Activated CD8-positive, alpha-beta memory T cell treated with anti-CD3 and anti-CD28 coated beads for 1 hour (primary cell): ENCODE measurements at places on chromosomes 2 and 18.

- DNase-seq: no peak
Observed at GRCh38 chr18:59628995-59629394, 68.2 kb downstream of the CCBE1 start.

DNA sequence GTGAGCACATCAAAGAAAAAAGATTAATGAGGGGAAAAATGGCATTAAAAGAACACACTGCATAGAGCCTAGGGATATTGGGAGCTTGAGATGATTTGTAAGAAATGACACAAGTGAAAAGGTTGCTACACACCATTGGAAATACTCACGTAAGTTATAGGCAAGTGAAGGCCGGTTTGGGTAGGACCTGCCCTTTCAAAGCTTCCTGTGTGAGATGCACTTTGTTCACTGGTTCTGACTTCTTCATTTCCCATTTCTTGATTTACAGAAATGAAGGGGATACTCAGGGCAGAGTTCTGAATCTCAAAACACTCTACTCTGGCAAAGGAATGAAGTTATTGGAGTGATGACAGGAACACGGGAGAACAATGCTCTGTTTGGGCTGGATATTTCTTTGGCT lies at the start of gene IL18RAP:
Gene IL18RAP (plus strand): TSS at position 251 of the 400 bp plus-strand sequence. CDS start 118 bp downstream, at position 369.
- DNase-seq: no peak

- DNase-seq: no peak
Observed at GRCh38 chr2:30224151-30224550, 7.2 kb upstream of the LBH start.

GRCh38 chr18:74547860-74548259 lies 13.6 kb downstream of the CNDP1 start:
- no peak for DNase-seq

- no peak for DNase-seq
Observed at GRCh38 chr18:58633874-58634273, 5.0 kb upstream of the ALPK2 start.

- no peak for DNase-seq
Observed at GRCh38 chr2:40032650-40033319, 253.7 kb upstream of the THUMPD2 start.

- no peak for DNase-seq
Observed at GRCh38 chr18:55139836-55140235, 180.6 kb upstream of the CCDC68 start.
